ENCODE measurements at places on chromosomes 13 and 19. TPM values are rescaled to one million over a fixed set of nuclear protein-coding genes. Genes with fewer than 3 reads are reported as not detected.

Gene ZNF829
- polyA plus RNA-seq: 4.2 TPM

Gene EDNRB
- 10.6 TPM for polyA plus RNA-seq

Gene NTF4
- 5.8 TPM for polyA plus RNA-seq

Gene ZNF135
- polyA plus RNA-seq: 13.8 TPM

Gene PRTN3
- 6.1 TPM for polyA plus RNA-seq

Measured in hindlimb muscle (tissue), 1 donor.